Aorta (tissue), 5 donors: ENCODE measurements at places on chromosomes 16 and 17. TPM values are rescaled to one million over a fixed set of nuclear protein-coding genes. Genes with fewer than 3 reads are reported as not detected.

DNA sequence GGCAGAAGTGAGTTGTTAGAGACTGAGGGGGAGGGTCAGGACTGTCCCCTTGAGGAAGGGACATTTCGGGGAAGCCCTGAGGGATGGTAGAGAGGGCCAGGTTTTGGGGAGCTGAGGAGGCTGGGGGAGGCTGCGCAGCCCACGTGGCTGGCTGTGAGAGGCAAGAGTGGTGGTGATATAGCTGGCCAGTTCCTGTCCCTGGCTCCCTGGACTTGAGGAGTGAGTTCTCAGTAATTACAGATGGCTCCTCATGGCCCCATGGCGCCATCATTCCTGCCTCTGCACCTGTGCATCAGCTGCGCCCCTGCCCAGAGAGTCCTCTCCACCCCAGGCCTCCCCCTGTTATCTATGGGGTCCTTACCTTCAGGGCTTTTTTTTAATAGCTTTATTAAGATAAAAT is 30.3 kb downstream of the MPRIP start:
- peak; percentile 34 for DNase-seq

ZG16 gene
- total RNA-seq: not detected

- no peak for DNase-seq
These were observed 19.6 kb downstream of the SNN start for GRCh38 chr16:11687601-11688519.

DNA sequence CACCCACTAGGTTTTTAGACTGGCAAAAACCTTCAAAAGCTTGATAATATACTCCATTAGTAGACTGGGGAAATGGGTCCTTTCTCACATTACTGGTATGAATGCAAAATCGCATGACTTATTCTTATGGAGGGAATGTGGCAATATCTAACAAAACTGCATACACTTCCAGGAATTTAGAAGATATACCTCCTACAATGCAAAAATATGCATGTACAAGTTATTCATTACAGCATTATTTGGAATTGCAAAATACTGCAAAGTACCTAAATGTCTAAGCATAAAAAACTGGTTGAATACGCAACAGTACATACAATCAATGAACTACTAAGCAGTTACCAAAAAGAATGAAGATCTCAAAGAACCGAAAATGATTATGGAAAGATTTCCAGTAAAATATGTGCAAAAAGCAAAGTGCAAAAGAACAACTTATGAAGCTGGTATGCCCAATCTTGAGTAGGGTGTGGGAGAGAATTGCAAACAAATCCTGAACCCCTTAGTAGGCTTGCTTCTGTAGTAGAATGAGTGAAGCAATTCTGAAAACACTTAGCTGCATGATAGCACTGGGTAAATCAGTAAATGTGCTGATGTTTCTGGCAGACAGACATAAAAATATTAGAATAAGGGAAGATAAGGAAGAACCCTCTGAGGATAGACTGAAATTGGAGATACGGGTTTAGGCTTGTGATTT is 180.1 kb downstream of the PARN start:
- DNase-seq: no peak

GRCh38 chr16:10376229-10376628 is 9.6 kb upstream of the ATF7IP2 start:
- DNase-seq: no peak

DNA sequence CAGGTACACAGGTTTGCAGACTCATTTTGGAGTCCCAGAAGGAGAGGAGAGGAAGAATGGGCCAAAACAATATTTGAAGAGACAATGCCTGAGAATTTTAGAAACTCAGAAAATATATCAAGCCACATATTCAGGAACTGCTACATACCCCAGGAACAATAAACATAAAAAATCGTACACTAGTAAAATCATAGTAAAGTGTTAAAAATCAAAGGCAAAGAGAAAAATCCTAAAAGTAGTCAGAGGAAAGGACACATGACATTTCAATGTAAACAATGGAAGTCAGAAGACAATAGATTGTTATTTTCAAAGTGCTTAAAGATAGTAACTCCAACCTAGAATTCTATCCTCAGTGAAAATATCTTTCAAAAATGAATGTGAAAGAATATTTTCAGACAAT is 28.5 kb upstream of the NACA2 start:
- DNase-seq: no peak

DNA sequence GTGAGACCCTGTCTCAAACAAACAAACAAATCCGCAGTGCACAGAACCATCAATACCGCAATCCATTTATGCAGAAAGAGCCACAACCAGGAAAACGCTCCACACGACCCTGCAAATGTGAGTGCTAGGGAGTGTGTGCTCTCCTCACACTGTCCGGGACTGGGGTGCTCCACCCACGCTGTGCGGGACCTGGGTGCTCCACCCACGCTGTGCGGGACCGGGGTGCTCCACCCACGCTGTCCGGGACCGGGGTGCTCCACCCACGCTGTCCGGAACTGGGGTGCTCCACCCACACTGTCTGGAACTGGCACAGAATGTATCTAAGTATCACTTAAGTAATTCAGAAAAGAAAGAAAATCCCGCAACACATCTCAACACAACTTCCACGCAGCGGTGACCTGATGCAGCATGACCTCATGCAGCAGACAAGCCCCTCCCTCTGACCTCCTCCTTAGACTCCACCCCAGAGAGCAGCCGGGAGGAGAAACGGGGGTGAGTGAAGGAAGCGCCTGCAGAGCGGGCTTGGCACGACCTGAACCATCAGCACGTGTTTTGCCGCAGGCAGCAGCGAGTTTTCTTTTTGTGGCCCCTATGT is 38.5 kb downstream of the ZNF276 start:
- no peak for DNase-seq

DNA sequence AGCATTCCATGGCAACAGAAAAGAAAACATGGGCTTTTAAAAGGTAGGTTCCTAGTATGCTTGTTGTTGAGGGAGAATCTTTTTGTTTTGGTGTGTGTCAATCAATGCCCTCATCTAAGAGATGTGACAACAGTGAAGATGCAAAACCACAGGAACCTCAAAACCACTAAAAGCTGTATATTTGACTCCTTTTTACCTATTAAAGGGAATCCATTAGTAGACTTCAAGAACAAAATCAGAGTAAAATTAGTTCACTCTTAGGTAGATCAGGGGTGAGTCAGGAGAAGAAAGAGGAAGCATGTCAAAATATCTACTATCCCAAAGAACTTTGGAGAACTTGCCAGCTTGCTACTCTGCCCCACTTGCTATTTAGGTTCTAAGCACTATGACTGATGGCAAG is 89.1 kb downstream of the CDK5R1 start:
- no peak for DNase-seq

DNA sequence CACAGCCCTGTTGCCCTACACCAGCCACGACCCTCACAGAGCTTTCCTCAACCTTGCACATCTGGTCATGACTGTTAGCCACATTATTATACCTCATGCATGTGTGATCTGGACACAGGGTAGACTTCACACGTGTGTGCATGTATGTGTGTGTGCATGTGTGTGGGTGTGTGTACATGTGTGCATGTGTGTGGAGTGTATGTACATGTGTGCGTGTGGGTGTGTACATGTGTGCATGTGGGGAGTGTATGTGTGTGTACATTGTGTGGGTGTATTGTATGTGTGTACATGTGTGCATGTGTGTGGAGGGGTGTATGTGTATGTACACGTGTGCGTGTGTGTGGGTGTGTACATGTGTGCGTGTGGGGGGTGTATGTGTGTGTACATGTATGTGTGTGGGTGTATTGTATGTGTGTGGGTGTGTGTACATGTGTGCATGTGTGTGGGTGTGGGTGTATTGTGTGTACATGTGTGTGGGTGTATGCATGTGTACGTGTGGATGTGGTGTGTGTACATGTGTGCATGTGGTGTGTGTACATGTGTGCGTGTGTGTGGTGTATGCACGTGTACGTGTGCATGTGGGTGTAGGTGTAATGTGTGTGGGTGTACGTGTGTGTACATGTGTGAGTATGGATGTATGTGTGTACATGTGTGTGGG is 130.2 kb downstream of the C16orf95 start:
- DNase-seq: peak; percentile 3

GRCh38 chr17:64066716-64067115 is 46.3 kb upstream of the ICAM2 start:
- DNase-seq: no peak

GRCh38 chr17:45131616-45132319 is 547 bp downstream of the PLCD3 start:
- DNase-seq: peak; percentile 90

NPIPB13 gene
- total RNA-seq: 19.5 TPM

GRCh38 chr17:64128787-64129514 is 993 bp downstream of the ERN1 start:
- DNase-seq: no peak

DNA sequence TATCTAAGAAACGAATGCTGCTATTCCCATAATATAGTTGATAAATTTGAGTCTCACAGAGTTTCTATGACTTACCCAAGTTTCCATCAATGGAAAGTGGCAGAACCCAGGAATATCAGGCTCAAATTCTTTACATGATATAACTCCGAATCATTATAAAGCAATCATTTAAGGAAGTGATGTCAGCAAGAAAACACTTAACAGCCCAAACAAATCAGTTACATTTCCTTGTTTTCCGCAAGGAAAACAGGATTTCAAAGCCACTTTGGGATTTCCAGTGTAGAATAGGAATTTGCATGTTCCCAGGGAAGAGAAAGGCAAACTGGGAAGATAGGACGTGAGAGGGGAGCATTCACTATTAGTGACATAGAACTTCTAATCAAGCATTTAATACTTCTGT is 311.4 kb upstream of the GOT2 start:
- DNase-seq: no peak
